ENCODE measurements at places on chromosomes 12 and 14.

DNA sequence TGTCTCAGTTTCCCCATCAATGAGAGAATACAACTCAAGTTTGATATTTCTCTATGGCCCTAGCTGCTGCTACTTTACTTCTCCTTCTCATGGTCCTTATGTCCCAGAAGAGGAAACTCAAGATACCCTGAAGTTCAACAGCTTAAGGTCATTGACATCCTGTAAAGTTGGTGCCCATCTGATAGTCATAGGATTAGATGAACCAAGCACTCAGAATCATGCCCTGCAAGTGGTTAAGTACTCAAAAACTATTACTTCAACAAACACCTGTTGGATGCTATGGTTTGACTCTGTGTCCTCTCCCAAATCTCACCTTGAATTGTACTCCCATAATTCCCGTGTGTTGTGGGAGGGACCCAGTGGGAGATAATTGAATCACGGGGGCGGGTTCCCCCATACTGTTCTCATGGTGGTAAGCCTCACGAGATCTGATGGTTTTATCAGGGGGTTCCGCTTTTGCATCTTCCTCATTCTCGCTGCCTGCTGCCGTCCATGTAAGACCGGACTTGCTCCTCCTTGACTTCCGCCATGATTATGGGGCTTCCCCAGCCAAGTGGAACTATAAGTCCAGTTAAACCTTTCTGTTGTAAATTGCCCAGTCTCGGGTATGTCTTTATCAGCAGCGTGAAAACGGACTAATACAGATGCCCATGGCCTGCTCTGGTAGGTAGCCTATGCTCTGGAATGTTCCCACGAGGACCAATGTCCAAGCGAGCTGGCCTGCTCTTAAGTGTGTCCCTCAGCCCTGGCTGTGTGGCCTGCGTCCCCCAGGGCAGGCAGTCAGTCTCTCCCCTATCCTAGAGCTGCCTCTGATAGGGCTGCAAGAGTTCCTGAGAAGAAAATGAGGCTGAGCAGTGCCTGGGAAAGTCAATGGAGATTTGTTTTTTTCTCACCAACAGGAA, 18.1 kb downstream of the CAMKK2 start:
- no peak for DNase-seq

DNA sequence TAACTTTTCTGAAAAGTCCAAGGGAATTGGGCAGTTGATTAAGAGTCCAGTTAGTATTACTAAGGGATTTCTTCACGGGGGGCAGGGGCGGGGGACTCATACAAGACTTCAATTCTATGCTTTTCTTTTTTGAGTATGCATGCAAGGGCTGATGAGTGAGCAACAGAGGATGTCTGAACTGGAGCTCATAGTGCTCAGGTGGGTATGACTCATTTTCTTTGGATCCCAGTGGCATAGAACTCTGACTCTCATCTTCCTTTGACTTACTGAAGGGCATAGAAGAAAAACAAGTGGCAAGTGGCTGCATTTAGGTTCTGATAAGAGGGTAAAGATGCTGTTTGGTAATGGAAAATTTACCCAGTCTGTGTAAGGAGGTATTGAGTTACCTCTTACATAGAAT, 749.2 kb downstream of the NOVA1 start:
- DNase-seq = no peak

GRCh38 chr12:16352481-16352880, 5.0 kb downstream of the MGST1 start:
- no peak for DNase-seq

DNA sequence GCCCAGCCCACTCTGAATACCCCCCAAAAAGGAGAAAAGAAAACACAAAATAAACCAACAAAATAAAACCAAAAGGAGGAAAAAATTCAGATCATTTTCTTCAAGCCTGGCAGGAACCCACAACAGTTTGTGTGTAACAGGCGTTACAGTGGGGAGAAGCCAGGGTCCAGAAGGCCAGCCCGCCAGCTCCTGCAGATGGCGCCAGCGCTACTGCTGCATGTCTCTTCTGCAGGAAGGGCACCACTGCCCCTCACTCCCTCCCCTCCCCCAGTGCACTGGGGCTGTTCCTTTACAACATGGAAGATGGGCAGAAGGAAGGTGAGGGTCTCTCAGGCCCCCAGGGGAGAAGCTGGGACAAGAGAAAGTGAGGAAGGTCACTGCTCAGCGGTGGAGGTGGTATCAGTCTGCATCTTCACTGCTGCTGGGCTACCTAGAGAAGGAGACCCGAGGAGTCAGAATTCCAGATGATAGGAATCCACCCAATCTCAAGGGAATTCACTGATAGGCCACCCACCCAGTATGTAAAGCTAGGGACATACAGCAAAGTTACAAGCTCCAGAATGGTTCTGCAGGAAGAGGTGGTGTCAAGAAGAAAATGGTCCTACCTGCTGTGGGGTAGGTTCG, 2.3 kb upstream of the NOP2 start:
- no peak for DNase-seq

- no peak for DNase-seq
Observed at GRCh38 chr12:70185301-70185700, 57.9 kb upstream of the CNOT2 start.

- DNase-seq = peak; percentile 26
Observed at GRCh38 chr14:35883677-35884293, 57.6 kb downstream of the BRMS1L start.

- no peak for DNase-seq
Observed at GRCh38 chr12:32917094-32917611, 20.6 kb upstream of the PKP2 start.

DNA sequence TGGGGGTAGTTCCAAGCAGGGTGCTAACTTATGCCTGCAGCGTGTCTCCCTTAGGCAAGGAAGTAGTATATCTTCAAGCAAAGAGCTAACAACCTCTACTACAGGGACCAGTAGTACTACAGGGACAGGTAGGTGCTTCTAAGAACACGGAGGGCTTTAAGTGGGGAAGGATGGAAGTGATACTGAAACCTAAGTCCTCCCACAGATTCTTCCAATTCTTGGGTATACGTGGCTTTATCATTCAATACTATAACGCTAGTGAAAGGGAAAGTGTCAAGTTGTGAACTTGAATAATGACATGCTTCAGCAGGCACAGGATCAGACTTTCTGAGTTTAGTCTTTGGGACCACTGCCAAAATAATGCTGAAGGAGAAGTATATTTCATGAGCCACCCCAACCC, 241.7 kb downstream of the CEP128 start:
- no peak for DNase-seq

- DNase-seq = no peak
Observed at GRCh38 chr14:99030454-99030853, 241.5 kb downstream of the BCL11B start.

Measured in NCI-H460 (cell line).